ENCODE measurements at places on chromosomes 7 and 10.

DNA sequence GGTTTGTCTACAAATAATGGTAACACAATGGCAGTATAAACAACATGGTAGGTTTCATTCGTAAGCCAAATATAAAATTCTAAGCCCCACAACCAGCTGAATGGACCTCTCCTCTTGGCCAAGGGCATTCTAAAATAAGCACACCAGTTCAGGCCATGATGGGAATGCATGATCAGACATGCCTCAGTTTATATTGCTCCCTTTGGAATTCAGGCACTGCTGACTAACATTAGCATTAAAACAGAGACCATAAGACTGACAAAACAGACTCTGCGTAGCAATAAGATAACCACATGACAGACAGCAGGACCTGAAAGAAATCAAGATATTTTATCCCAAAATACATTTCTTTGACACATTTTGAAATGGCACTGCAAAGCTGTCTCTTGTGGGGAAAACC, 125.8 kb downstream of the FAM107B start:
- no peak for DNase-seq

GRCh38 chr10:75612904-75613684, 181.7 kb downstream of the LRMDA start:
- DNase-seq, result no peak

DNA sequence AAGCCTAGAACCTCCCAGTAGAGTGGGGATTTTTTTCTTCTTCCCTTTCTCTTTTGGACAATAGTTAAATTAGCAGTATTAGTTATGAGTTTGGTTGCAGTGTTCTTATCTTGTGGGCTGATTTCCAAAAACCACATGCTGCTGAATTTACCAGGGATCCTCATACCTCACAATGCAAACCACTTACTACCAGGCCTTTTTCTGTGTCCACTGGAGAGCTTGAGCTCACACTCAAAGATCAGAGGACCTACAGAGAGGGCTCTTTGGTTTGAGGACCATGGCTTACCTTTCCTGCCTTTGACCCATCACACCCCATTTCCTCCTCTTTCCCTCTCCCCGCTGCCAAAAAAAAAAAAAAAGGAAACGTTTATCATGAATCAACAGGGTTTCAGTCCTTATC, 5.4 kb downstream of the OPN1SW start:
- DNase-seq, result no peak

GRCh38 chr10:1124796-1125195, 68.6 kb downstream of the WDR37 start:
- no peak for DNase-seq

GRCh38 chr7:25720427-25720826, 431.6 kb upstream of the NFE2L3 start:
- no peak for DNase-seq

DNA sequence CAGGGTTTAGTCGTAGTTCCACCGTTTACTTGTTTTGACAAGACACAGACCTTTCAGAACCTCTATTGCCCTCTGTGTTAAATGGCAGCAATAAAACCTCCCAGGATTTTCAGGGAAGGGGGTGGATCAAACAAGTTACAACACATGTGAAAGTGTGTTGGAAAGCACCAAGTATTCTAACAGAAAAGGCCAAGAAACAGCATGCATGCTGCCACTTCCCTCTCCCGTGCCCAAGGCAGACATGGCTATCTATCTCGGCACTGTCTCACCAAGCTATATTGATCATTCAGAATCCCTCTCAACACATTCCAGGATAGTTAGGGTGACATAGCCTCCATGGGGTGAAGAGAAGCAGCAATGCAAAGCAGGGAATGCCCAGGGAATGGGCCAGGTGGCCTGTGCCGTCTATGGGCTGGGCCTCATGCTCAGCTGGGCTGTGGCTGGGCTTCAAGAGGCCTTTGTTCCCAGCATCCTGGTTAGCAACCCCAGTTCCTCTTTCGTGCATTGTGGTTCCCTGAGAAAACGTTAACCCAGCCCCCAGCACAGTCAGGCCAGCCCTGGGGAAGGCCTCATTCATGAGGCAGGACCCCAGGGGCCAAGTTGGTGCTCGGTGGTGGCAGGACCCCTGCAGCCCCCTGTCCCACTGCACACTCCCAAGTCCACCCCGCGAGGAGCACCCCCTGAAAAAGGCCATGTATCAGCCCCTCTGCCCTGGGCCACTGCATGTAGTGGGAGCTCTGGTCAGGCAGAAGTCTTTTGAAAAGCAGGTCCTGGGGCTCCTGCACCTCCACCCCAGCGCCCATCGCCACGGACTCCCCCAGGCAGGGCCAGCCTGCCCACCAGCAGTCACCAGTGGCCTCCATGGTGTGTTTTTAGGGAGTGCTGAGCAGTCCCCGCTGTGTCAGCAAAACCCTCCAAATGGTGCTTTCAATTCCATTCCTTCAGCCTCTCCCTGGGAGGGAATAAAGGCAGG, 25.5 kb downstream of the VSIR start:
- DNase-seq, result no peak

GRCh38 chr10:44352316-44353127, 32.4 kb downstream of the CXCL12 start:
- no peak for DNase-seq

DNA sequence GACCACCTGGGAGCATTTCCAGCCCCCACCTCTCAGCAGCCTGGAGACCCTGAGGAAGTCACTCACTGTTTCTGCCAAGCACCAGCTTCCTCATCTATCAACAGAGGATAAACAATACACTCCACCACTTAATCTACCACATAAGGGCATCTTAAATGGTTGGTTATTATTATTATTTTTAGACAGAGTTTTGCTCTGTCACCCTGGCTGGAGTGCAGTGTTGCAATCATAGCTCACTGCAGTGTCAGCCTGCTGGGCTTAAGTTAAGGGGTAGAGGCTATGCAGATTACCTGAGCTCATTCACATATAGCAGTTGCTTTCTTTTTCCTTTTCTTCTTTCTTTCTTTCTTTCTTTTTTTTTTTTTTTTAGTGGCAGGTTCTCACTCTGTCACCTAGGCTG, 59.5 kb upstream of the ELN start:
- DNase-seq, result no peak

DNA sequence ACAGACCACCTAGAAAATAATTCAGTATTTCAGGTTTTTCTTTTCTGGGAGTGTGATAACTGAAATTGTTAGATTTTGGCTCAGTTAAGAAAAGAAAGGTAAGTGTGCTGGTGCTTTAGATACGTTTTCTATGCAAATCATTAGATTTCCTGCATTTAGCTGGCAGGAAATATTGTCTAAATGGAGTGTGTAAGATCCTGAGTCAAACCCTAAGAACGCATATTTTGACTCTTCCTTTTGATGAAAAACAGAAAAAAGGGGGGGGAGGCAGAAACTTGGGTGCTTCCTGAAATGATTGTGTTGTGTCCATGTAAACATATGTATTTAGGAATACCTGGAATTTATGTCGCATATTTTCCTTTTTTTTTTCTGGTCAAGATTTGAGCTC, 1.2 kb downstream of the GRK5 start:
- no peak for DNase-seq

Data from stimulated activated CD4-positive, alpha-beta T cell treated with anti-CD3 and anti-CD28 coated beads, Interleukin-12 subunit alpha, Interleukin-12 subunit beta, amount 100 ng/mL, for 24 hours (primary cell).